ENCODE measurements at places on chromosomes 13 and 19.

GRCh38 chr13:44764302-44764692 lies 188.2 kb upstream of the TSC22D1 start:
- DNase-seq, result no peak

- no peak for DNase-seq
Measured at GRCh38 chr13:110640591-110641029, 25.3 kb downstream of the NAXD start.

DNA sequence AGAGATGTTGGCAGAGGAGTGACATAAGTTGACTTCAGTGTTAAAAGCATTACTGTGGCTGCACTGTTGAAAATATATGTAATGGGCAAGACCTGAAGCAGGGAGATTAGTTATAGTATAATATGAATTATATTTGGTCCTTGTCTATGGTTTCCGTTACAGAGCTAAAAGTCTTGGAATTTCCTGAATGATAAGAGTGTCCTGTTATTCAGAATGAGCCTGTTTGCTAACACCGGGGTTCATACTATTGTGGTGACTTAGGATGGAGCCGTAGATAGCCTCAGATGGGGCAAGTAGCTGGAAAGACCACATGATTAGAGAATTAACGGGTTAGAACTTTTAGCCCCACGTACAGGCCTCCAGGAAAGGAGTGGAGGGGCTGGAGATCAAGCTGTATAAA lies 5.7 kb downstream of the USPL1 start:
- no peak for DNase-seq

DNA sequence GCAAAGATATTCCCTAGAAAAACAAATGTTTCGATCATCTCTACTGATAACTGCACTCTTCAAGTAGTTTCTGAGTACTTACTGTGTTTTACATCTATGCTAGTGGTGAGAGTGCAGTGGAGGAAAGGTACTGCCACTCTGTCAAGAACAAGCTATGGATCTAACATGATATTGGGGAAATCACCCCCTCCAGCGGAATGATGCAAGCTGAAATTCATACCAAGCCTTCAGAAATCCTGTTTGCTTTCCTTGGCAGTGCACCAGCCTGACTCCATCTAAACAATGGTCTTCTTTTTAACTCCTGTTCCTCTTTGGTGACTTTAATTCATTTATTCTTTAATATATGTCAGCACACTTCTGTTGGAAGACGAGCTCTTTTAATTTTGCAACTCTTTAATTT lies 238.0 kb downstream of the PCDH9 start:
- DNase-seq, result no peak

DNA sequence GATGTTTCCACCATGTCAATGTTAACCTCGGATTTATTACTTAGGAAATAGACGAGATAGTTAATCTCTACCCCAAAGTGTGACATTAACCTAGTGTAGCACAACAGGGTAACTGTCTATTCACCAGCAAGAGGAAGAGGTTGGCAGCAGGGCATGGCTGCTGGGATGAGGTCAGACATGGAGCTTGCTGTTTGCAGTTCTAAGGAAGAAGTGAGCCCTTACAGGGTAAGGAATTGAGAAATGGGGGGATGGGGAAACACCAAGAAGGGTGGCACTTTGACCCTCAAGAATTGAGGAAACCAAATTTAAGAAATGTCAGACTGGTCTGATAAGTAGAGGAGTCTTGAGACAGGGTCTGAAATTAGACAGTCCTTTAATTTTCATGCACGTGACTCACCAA lies 62.4 kb downstream of the MBD3L2B start:
- no peak for DNase-seq

DNA sequence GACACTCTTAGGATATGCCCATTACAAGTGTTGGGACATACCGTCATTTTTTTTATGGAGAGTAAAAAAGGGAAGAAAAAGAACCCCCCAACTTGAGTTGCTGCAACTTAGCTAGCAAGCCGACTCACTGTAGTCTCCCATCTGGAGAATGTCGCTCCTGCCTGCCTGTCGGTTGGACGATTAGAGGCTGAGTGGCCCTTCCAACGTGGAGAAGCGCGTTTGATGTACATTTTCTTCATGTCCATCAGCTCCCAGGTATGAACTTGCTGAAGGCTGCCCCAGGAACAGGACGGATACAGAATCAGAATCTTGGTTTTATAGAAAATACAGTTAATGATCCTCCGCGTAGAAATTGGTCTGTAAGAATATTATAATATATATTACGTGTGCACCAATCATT lies 189.0 kb upstream of the SOX1 start:
- DNase-seq, result no peak

DNA sequence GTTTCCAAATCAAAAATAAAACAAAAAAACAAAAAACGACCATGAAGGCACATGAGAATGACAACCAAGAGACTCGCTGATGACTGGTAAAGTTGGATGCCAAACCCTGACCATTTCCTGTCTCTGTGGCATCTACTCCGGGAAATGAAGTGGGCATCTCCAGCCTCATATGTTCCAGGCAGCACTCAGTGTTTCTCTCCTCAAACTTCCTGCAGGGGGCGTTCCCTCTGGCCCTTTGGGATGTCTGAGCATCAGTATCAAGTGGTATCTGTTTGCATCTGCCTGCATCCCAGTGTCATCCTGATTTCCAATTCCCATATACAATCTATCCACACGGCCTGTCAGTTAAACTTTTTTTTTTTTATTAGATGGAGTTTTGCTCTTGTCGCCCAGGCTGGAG lies 9.8 kb upstream of the SIGLEC12 start:
- DNase-seq, result no peak

DNA sequence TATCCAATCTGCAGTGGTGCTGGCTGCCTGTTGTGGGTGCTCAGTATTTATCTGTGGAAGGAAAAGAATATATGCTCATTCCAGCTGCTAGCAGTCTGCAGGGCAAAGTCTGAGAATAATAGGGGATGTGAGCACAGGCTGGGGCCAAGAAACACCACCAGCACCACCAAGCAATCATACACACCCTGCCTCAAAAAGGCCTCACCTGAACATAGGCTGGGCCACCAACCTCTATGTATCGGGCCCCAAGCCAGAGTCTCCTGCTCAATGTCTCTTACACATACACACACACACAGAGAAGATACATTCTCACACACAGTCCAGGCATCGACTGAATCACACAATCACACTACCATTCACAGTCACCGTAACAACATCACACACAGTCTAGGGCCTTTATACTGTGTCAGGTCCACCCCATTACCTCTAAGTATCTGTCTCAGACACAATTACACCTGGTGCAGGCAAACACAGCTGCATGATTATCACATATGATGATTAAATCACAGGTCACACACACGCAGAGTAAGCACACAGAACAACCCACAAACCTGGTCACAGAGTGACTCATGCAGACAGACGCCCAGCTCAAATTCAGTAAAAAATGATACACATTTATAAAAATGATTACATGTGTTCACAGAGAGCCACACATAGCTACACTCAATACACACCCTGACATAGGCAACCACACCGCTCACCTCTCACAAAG lies 1.3 kb upstream of the ZSCAN22 start:
- DNase-seq, result no peak

GRCh38 chr13:39483326-39483725 lies 119.7 kb downstream of the LHFPL6 start:
- no peak for DNase-seq

DNA sequence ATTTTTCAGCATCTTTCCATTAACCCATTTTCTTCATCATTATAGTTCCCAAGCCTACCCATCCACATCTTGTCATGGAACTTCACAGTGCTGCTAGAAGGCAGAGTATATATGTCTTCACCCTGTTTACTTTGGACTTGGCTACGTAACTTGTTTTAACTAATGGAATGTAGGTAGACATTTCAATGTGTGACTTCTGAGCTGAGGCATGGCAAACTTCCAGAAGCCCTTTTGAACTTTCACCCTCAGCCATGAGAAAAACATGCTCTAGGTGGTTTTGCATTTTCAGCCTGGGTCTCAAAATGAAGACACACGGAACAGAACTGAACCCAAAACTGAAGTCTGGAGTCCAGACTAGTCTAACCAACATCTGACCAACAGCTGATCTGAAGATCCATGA lies 3.2 kb downstream of the TEX30 start:
- DNase-seq, result no peak

- DNase-seq, result no peak
Measured at GRCh38 chr13:107447591-107447990, 767.7 kb downstream of the LIG4 start.
